Activated CD8-positive, alpha-beta memory T cell treated with anti-CD3 and anti-CD28 coated beads for 4 hours (primary cell): ENCODE measurements at places on chromosomes 13 and 19.

DNA sequence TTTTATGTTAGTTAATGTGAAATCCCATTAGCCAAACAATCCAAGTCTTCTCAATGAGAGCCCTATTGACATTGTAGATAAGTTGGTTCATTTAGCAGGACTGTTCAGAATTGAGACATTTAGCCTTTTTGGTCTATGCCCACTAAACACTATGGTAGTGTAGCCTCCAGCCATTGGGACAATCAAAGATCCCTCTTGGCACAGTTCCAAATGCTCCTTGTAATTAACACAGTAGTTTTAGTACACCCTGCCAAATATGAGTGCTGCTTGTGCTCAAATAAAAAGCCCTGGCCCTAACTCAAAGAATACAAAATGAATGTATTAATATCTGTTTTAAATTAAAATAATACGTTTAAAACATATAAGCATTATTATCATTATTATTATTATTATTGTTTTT is 15.4 kb upstream of the FAM216B start:
- DNase-seq = no peak

DNA sequence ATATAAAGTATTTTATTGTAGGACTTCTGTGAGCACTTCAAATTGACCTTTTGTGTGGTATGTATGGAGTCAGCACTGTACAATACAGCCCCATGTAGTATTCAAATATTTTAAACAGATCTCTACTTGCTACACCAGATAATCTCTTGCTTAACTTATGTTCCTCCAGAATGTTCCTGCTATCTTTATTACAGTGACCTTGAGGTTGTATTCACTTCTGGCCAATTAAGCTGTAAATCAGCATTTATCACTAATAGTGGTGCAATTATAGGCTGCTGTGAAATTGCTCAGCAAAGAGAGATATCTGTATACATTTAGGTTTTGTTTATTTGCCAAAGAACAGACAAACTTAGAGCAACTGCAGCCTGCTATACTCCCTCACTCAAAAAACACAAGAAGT is 1218.6 kb downstream of the PCDH17 start:
- DNase-seq = no peak

- DNase-seq = no peak
Observed at GRCh38 chr13:39129213-39129612, 91.0 kb downstream of the NHLRC3 start.

GRCh38 chr13:74528734-74529513 is 394.7 kb upstream of the KLF12 start:
- DNase-seq = no peak

- no peak for DNase-seq
Observed at GRCh38 chr13:28411831-28412353, 83.0 kb downstream of the FLT1 start.

DNA sequence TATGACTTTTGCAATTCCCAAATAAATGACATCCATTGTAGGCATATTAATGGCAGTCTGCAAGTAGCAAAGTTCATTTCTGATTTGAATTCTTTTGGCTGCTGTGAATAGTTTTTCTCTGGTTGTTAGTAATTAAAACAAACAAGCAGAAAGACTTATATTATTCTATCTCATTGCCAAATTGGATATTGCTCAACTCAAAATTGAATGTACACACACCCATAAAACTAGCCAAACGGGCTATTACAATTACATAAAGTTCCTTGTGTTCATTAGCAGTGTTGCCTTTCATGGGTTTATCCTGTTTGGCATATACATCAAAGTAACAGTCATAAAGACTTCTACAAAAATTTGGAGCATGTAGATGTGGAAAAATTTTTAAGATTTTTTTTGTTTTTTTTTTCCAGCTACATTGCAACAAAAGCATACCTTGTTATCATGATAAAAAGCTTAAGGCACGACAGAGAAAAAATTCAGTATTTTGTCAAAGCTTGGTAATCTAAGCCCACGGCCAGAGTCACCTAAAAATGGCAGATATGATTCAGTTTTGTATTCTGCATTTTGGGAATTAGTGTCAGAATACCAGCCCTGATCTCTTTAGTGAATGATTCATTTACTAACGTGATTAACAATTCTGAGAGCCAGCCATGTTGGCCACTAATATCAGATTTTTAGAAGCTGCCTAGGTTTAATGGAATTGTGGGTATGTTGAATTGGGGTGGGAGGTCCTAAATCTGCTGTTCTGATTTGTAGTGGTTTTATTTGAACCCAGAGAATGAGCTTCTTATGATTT is 108.4 kb downstream of the KLF5 start:
- no peak for DNase-seq

- no peak for DNase-seq
Observed at GRCh38 chr13:45932676-45933075, 81.1 kb upstream of the SIAH3 start.

DNA sequence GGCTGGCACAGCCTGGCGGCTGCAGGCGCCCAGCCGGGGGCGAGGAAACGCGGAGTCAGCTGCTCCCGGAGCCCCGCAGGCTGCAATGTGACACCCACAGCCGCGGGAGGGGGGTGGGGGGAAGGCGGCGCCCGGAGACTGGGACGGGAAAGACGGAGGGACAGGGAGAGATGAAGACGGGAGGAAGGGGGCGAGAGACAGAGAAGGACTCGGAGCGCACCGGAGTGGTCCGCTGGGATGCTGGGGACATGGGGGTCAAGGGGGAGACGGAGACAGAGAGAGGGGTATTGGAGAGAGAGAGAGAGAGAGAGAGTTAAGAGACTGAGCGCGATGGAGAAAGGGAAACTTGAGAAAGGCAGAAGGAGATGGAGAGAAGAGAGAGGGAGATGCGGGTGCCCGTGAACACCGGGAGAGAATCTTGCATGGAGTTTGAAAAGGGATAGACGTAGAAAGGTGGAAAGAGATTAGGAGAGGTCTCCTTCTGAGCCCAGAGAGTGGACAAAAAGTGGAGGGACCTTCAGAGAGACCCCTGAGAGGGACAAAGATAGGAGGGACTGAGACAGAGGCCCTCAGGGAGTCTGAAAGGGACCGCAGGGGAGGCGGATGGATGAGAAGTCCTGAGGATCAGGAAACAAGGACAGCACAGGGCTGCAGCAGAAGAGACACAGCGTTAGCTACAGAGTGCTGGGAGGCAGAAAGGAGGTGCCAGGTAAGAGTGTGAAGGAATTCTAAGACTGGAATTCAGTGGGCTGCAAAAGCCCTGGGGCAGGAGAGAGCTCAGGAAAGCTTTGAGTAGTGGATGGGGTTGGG is 1.0 kb downstream of the SCN1B start:
- DNase-seq = no peak

DNA sequence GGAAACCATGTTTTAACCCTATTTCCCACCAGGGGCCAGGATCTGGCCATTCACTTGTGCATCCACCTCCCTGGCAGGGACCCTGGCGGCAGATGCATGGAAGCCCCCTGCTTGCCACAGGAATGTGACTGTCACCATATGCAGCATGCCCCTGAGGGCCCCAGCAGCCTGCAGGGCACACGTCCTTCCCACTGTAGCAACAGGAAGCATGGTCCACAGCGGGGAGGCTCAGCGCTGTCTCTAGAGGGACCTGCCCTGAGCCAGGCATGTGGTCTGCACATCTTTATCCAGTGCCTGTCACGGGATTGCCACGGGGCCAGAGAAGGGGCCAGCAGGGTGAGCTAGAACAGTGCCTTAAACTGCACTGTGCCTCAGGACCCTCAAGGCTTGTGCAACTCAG is 34.9 kb upstream of the MCF2L start:
- no peak for DNase-seq

DNA sequence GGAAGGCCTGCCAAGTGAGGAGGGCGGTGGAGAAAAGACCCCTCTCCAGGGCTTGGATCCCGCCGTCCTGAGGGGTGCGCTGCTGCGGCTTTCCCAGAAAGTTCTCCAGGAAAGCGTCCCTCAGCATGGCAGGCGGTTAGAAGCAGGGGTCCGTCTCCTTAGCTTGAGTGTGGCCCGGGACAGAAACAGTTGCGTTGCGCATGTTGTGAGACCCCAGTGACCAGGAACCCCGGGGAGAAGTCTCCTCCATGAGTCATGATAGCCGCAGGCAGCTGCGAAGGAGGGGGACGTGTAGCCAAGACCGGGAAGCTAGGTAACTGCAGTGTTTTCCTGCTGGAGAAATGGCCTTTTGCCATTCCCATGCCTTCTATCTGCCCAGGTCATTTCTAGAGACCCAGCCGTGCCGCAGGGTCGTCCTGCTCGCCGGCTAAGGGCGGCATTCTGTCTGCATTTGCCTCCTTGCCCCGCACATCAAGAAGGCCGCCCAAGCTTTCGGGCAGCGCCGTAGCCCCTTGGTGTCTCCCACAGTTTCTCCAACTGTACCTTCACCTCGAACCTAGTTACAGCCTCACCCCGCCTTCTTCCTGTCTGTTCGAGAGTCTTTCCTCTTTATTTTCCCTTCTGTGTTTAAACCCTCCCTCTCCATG is 64.3 kb downstream of the TM9SF2 start:
- no peak for DNase-seq

- no peak for DNase-seq
Observed at GRCh38 chr13:84917252-84917878, 881.9 kb downstream of the SLITRK6 start.

DNA sequence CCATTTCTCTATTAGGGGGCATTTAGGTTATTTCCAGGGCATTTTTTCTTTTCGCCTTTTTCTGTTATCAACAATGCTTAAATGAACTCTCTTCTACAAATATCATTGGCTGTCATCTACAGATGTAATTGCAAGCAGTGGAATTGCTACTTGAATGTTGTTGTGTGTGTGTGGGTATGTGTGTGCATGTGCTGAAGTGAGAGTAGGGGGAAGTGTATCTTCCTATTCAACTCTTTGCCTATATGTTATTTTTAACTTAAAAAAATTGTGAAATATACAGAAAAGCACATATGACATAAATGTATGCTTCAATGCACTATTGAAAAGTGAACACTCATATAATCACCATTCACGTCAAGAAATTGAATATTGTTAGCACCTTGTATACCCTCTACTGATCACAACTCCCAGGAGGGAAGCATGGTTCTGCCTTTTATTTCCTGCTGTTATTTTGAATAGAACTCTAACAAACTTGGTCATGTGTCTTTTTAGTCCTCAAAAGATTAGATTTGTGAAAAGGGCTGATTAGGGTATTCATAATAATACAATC is 24.7 kb downstream of the WDFY2 start:
- no peak for DNase-seq

GRCh38 chr13:36888645-36889044 is 31.4 kb downstream of the SMAD9 start:
- DNase-seq = no peak

- no peak for DNase-seq
Observed at GRCh38 chr19:43504426-43505185, at the start of gene PHLDB3. Gene PHLDB3 (minus strand): TSS chr19:43504746. CDS start chr19:43504118, 628 bp downstream.

GRCh38 chr19:47494729-47495128 is 10.7 kb upstream of the KPTN start:
- no peak for DNase-seq

GRCh38 chr13:100610391-100611347 is 22.1 kb upstream of the GGACT start:
- DNase-seq = no peak

- DNase-seq = no peak
Observed at GRCh38 chr13:69769608-69770007, 338.0 kb upstream of the ATXN8OS start.

DNA sequence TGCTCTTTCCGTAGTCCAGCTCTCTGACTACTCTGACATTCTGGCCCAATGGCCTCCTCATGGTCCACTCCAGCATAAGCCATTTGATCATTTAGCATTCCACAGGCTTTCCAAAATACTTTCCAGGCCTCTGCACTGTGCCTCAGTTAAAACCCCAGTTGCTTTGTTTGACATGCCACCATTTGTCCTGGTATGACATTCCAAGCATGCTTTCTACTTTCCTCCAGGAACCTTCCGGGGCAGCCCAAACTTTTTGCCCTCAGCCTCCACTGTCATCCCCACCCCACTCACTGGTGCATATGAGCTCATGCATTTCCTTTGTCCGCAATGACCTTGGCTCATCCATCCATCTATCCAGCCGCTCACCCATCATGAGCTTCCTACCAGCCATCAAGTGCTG is 41.8 kb upstream of the WASF3 start:
- no peak for DNase-seq

DNA sequence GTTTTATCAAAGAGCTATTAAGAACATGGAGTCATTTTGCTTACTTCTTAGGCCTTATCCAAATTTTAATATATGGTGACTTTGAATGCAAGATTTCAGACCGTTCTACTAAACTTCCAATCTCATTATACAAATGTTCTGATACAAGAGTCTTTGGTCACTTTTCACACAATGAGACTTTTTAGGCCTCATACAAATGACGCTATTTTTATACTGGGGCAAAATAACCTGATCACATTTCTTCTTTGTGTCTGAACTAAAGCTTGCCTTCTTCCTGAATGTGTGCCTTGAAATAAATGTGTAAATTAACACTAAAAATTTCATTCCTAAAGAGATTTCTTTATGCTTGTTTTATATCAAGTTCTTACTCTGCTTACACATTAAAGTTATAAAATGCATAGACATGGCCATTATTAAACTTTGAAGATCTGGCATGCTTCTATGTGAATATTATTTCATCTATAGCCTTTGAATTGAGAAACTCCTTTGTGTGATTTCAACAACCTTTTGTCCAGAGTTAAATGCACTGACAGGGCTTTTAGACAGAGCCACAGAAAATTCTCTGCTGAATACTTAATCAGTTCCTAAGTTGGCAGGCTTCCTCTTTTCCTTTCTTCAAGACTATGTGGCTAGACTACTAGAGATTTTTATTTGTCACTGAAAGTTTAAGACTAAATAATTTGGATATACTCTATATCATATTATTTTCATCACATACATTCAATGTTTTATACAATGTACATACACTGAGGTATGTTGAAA is 86.1 kb downstream of the EDNRB start:
- no peak for DNase-seq

GRCh38 chr19:18386543-18387271 is 749 bp downstream of the GDF15 start:
- no peak for DNase-seq

- no peak for DNase-seq
Observed at GRCh38 chr13:83274679-83275078, 607.6 kb downstream of the SLITRK1 start.

GRCh38 chr13:44874176-44874575 is 115.1 kb downstream of the NUFIP1 start:
- DNase-seq = no peak

DNA sequence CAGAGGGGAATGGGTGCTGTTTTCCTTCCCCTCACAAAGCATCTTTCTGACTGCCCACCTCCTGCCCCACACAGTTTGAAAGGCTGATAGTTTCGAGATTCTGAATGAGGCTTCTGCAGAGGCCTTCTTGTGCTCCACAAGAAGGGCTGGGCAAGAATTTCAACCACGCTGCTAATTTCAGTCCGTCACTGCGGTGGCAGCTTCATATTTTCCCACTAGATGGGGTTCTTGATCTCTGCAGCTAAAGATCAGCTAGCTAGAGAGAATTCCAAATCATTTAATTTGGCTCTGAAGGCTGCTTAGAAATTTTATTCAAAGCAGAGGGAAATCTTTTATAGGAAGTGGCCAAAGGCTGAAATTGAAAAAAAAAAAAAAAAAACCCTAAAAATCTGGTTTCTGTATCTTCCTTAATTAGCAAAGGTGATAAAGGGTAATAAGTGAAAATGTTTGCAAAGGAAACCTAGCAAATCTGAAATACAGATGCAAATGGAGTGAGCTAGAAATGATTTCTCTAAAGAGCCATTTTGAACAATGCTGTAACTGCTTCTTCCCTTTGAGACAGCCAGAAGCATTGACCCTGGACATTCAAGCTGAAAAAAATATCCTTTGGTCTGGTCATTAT is 38.0 kb upstream of the C13orf42 start:
- no peak for DNase-seq

- DNase-seq = no peak
Observed at GRCh38 chr19:56162258-56162657, 13.6 kb upstream of the GALP start.
